ENCODE measurements at places on chromosomes 1 and 21.

DNA sequence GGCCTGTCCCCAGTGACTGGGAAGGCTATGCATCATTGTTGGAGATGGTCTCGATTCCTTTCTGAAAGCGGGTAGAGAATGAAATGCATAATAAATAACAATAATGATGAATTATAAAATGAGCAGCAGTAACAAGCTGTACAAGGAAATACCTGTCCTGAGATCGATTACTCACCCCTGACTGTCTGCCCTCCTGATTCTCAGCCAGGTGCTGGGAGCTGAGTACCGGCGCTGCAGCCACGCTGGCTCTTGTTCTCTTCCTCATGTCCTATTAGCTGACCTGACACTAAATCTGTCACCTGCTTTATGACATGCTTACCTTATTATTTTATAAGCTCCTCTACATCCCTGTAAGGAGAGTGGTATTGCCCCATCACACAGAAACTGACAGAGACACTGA lies 3.4 kb downstream of the AGPAT3 start:
- DNase-seq = no peak

DNA sequence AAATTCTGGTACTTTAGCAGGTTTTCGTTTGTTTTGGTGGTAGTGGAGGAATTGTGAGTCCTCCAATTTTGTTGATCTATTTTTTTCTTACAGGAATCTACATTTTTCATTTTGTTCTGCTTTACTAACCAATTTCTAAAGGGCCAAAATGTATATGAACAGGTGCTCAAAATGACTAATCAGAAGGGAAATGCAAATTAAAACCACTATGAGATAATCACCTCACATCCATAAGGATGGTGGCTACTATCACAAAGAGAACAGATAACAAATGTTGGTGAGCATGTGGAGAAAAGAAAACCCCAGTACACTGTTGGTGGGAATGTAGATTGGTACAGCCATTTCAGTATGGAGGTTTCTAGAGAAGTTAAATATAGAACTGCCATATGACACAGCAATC lies 134.2 kb downstream of the LMO4 start:
- DNase-seq = no peak

DNA sequence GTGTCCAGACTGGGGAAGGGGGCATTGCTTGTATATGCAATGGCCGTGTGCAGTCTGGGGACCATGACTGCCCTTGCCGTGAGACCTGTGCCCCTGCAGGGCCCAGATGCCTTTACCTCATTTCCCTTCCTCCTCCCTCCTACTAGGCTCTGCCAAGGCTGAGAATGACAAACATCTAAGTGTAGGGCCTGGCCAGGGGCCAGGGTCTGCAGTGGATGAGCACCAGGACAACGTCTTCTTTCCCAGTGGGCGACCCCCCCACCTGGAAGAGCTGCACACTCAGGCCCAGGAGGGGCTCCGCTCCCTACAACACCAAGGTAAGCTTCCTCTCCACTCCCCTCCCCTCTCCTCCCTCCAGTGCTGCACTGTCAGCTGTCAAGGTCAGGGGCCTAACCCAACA lies 49.5 kb downstream of the YARS1 start:
- DNase-seq = no peak

- no peak for DNase-seq
Observed at GRCh38 chr21:39152271-39152670, 31.0 kb downstream of the PSMG1 start.

DNA sequence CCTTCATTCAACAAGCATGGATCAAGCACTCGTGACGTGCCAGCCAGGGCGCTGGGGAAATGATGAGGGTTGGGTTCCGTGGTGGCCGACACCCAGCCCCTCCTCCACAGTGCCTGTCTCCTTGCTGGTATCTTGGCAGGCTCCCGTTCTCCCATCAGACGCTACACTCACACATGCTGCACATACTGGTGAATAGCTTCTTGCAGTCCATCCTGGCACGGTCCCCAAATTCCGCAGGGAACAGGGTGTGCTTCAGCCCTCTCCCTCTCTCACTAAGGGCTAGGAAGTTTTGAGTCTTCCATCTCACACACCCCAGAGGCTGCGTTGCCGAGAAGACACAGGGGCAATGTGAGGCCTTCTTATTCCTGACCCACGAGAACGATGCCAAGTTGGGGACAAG lies 10.1 kb upstream of the MEF2D start:
- DNase-seq = no peak

GRCh38 chr1:82478916-82479315 lies 678.2 kb downstream of the ADGRL2 start:
- DNase-seq = no peak

DNA sequence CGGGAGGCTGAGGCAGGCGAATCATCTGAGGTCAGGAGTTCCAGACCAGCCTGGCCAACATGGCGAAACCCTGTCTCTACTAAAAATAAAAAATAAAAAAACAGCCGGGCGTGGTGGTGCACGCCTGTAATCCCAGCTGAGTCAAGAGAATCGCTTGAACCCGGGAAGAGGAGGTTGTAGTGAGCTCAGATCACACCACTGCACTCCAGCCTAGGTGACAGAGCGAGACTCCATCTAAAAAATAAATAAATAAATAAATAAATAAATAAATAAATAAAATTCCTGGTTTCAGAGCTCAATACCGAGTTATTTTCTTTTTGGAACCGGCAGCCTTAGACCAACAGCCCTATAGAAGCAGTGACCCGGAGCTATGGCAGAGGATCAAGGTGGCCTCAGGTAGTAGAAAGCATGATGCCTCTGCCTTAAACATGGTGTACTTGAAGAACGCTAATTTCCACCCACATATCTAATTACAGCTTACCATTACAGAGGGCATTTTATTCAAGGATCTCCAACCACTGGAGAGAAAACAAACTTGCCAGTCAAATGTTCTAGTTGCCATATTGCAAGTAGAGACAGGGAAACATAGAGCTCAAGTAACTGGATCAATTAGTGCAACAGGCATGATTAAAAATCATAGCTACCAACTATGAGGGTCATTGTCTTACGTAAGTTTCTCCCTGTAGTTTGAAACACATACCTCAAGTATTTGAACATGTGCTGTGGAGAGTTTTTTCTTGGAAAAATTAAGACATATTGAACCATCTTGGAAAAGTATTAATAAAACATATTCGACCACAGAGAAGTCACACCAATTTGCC lies 2.0 kb upstream of the ENAH start:
- DNase-seq = no peak

DNA sequence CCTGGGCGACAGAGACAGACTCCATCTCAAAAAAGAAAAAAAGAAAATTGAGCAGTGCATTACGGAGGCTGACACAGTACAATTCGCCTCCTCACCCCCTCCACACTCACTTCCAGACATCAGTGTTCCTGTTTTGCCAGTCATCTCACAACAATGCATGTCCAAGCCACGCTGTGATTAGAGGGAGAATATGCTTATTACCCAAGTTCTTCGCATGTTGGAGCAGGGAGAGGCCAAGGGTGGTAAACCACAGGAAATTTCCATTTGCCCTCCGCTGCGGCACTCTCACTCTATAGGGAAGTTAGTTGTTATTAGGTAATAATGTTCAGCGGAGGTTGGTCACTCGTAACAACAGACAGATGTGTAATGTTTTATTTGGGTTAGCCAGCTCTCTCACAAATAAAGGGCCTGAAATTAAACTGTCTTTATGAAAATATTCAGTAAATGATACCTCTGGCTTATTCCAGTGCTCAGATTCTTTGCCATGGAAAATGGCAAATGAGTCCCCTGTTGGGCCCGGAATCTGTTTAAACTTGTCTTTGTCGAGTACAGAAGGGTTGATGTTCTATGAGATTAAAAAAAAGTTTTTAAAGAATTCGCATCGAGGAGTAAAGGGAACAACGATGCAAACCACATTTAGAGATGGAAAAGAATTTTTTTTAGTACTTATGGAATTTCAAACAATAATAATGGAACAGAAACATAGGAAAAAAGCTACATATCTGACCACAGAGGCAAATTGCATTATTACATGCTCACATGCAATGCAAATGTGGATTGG lies 33.1 kb downstream of the KCNJ15 start:
- DNase-seq = no peak

GRCh38 chr1:247542811-247543210 lies 6.1 kb upstream of the GCSAML start:
- no peak for DNase-seq

DNA sequence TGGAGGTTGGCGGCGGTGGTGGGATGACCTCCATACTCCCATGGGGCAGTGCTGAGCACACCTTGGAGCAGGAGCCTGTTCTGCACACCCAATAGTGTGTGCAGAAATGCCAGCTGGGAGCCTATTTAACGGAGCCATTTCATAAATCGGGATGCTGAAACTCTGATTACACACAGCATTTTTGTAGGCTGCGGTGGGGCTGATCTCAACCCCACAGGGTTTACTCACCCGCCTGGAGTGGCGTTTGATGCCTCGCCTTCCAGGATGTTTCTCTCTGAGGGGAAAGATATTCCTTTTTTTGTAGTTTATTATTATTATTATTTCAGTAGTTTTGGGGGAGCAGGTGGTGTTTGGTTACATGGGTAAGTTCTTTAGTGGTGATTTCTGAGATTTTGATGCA lies 82.6 kb upstream of the WDR26 start:
- no peak for DNase-seq

DNA sequence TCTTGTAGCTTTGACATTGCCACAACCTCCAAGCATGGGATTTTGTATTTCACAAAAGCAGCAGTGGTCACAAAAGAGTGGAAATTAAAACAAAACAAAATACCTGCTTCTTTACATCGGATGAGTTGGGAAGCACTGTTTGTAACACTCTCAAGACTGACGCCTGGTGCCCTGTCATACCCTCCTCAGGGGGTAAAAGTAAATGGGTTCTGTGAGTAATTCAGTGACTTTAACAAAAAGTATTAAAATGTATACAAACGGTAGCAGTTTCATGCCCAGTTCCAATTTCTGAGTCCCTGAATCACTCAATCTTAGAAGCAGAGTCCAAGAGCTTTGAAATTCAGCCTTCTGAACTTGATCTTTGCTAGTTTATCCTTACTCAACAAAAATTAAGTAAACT lies 152.5 kb downstream of the TIAM1 start:
- DNase-seq = no peak

DNA sequence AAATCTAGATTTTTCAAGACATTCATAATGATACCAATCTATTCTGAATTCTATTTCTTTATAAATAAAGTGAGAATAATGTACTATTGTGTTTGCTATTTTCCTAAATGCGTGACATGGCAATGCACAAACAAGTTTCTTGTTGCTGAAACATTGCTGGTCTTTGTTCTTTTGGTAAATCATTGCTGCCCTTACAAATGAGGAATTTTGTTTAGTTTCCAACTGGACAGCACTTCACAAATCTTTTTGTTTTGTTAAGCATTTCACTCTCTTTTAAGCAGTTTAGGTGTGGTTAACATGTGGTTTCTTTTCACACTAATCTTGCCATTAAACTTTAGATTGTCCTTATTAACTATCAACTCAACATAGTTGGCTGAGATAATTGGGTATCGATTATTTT lies 94.6 kb downstream of the LRRC7 start:
- DNase-seq = no peak

- no peak for DNase-seq
Observed at GRCh38 chr1:65605621-65606020, 185.2 kb downstream of the LEPR start.

DNA sequence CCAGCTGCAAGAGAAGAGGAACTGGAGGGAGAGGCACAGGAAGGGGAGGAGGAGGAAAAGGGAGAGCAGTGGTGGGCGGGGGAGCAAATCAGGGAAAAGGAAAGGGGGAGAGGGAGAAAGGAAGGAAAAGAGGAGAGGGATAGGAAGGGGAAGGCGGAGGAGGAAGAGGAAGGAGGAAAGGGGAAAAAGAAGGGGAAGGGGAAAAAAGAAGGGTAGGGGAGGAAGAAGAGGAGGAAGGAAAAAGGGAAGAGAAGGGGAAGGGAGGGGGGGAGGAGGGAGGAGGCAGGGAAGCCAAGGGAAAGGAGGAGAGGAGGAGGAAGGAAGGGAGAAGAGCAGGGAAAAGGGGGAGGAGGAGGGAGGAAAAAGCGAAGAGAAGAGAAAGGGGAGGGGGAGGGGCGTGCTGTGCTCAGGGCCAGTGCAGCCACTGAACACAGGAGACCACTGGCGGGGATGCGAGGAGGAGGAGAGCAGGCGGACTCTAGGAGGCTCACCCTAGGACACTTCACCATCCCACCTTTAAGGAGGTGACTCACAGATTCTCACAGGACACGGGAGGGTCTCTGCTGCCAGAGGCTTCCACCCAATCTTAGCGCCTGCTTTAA lies 33.1 kb downstream of the PGBD5 start:
- no peak for DNase-seq

DNA sequence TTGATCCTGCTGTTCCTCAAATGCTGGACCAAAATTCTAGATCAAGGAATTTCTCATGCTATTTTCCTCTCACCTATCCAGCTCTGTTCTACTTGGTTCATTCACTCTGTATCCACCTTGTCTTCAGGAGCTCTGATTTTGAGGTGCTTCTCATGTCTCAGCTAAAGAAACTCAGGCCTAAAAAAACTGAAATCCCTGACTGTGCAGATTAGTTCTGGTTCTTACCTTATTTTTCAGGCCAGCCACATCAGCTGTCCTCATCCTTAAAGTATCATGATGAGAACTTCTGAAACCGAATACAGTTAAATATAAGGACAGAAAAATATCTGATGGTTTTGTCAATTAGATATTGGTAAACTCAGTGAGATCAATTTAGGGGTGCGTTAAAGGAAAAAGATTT lies 27.8 kb upstream of the DR1 start:
- no peak for DNase-seq

- no peak for DNase-seq
Observed at GRCh38 chr1:186843931-186844330, 15.2 kb downstream of the PLA2G4A start.

GRCh38 chr1:157723157-157723556 lies 22.6 kb upstream of the FCRL3 start:
- no peak for DNase-seq

- no peak for DNase-seq
Observed at GRCh38 chr1:157004806-157005205, 40.7 kb downstream of the ARHGEF11 start.

DNA sequence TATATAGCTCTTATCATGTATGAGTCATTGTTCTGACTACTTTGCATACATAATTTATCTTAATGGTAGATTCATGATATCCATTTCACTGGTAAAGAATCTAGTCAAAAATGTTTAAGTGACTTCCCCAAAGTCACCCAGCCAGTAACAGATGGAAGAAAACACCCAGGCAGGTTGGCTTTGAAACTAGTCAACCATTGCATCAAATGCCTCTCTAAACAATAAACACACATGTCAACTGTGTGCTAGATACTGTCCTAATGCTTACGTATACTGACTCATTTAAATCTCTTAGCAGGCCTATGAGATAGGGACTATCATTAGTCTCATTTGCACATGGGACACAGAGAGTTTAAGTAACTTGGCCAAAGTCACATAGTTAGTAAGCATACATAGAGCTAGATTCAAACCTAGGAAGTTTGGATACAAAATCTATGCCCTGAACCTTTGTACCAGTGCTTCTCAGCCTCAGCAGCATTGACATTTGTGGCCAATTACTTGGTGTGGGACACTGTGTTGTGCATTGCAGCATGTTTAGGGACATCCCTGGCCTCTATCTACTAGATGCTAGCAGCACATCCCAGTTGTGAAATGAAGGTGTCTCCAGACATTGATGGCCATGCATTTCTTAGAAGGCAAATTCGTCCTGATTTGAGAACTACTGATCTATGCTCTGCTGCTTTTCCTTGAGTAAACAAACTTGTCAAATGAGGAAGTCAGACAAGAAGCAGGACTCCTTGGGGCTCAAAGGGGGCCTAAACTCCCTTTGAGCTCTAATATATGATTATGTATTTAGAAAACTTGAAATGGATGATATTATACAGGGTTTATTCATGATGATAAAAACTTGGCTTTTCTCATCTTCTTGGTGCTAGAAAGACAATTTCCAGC lies 316.3 kb downstream of the KCNH1 start:
- DNase-seq = no peak

- DNase-seq = no peak
Observed at GRCh38 chr1:80083892-80084291, 1077.4 kb upstream of the ADGRL4 start.
